ENCODE measurements at places on chromosomes 12 and 14.
A peak's percentile ranks its signal among the peaks of the same experiment; 100 is the strongest.

GRCh38 chr14:25400607-25401206 lies 350.8 kb upstream of the STXBP6 start:
- no peak for DNase-seq

DNA sequence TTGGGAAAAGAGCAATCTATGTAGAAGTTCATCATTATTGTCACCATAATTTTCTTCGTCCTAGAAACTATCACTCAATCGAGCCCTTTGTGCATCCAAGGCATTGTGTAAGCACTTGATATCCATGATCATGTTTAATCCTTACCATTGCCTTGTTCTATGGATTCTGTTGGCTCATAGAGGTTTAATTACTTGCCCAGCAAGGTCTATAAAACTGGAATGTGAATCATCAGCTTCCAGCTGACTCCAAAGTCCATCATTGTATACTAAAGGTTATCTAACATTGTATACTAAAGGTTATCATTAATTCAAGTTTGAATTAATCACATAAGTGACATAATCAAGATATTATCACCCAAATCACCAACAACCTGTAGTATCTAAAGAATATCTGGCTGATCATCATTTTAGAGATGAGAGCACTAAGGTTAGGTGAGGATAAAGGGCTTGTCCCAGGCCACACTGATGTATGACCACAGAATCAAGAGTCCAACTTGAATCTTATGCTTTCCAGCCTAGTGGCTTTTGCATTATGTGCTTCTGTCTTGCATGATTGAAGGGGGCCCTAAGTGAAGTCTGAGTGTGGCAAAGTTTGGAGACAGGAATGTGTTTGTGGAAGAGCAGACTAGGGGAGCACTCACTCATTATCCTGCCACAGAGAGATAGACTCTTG lies 188.1 kb downstream of the ANO4 start:
- DNase-seq = no peak

DNA sequence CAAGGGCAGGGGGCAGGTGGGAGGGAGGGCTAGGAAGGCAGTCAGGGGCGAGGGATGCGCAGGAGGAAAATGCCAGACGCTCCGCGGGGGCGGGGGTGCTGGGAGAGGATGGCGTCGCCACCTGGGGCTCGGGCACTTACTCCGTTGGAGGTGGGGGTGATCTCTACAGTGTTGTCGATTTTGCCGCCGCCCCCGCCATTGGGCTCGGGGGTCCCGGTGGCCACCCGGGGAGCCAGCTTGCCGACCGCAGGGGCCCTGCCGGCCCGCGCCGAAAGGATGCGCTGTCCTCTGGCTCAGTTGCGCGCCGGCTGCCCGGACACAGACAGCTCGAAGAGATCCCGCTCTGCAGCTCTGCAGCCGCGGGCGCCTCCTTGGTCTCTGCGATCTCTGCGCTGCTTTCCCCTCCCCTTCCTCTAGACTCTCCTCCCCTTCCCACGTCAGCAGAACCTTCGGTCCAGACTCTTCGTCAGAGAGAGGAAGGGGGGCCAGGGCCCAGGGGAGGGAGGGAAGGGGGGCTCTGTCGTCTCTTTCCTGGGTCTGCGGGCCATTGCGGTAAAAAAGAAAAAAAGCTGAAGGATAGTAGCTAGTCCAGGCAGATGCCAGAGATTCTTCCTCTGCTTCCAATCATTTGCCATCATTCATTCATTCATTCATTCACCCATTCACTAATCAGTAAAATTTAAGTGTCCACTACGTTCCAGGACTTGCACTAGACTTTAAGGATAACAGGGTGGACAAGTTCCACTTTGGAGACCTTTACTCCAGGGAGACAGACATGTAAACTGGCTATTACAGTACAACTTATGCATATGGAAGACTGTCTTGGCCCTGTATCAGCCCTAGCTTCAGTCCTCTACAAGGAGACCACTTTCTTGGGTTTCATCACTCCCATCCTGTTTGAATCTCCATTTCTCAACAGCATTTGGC lies at the start of gene SLC22A17:
Gene SLC22A17 (minus strand): TSS at position 382 of the 927 bp plus-strand sequence.
- peak; percentile 54 for DNase-seq

DNA sequence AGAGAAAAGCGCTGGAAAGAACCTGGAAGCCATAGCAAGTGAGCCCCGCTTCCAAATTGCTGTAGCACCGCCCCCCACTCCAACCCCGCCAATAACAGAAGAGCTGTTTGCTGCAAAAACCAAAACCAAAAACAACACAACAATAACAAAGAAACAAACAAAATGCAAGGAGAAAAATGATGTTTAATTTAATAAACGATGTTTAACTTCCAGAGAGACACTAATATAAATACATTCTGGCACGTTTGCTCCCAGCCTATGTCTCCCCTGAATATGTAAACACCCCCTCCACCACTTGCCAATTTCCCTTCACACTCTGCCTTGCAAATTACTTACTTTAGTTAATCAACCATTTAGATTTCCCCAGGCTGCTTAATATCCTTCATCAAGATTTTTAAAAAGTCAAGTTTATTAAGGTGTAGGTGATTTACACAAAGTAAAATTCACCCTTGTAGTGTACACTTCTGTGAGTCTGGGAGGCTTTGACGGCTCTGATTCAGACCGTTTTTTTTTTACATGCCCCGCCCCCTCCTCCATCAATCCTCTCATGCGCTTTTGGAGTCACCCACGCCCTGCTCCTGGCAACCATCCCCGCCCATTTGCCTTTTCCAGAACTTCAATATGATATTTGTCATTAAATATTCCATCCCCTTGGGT lies 482 bp upstream of the IFI27L2 start:
- peak; percentile 14 for DNase-seq

- DNase-seq = no peak
Observed at GRCh38 chr14:65318636-65319506, 93.7 kb upstream of the FUT8 start.

DNA sequence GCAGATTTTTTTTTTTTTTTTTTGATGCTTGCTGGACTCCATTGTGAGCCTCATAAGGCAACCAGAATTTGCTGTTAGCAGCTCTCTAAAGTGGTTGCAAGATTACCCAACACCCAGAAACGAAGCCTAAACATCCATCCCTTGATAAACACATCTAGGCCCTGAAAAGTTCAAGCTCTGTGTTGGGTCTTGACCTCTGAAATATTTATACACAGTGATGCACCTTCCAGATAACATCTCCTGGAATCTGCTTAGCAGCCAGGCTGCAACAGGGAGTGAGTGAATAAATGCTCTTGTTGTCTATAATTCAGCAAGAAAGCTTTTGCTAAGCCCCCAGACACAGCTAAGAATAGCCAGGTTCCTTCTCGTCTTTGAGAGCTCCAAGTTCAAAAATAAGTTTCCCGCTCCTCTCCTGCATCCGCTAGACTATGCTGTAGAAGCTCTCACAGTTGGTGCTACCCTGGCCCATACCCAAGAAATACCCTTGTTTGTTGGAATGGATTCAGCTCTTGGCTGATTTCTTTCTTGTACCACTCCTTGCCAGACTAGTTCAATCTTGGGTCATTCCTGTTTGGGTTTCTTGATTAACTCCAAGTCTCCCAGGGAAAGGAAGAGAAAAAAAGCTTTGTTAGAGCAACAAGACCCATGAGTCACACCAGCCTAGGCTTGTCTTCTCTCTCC lies 610.6 kb upstream of the TBX3 start:
- no peak for DNase-seq

GRCh38 chr12:51275088-51275487 lies 4.9 kb upstream of the SMAGP start:
- no peak for DNase-seq

- DNase-seq = peak; percentile 90
Observed at GRCh38 chr14:45134051-45134958, at the start of gene FKBP3. TSS of gene FKBP3 (minus strand) at chr14:45134481. CDS start at chr14:45134456, 25 bp downstream.

- DNase-seq = no peak
Observed at GRCh38 chr12:6205144-6205539, 4.9 kb downstream of the CD9 start.

DNA sequence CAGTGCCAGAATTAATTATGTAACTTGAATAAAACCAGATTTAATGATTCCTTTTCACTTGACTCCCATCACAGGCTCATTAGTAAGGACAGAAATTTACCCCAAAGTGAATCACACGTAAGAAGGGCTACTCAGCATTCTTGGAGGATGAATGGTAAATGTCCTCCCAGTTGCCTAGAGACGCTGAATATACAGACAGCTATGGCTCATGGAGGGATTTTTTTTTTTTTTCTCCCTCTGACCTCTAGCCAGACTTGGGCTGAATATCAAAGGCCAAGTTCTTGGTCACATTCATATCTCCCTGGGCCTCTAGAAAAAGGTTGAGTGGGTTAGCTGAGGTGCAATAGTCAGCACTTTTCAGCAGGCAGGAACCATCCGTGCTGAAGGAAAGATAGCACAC lies 77.5 kb downstream of the PHLDA1 start:
- no peak for DNase-seq

DNA sequence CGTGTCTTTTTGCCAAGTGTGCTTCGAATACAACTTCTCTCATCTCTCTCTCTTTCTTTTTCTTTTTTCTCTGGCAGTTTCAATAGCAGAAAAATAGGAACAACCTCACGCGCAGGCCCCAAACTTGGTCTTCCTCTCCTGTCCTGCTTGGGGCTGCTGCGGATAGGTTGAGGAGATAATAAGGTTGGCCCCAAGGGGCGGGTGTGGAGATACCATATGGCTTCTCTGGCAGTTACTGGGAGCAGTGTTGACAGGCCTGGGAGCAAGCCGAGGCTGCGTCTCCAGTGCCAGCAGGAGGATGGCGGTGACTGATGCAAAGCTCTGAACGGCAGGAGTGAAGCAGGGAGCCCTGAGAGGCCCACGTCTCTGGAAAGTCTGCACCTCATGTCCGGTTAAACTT lies 89.5 kb upstream of the MANSC4 start:
- no peak for DNase-seq

DNA sequence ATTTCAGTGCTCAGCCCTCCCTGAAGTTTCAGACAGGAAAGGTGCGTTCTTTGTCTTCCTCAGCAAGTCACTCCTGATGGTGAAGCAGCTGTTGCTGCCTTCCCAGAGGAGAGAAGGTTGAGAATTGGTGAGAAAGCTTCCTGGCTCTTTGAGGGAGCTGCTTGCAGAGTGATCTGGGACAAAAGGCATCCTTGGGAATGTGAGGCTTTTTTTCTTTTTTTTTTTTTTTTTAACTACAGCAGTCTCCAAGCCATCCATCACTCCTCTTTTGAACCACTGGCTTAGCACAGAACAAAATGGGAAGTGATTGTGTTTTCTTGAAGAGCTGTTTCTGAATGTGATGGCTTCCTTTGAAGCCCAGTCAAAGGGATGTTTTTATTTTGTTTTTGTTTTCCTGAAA lies 120.4 kb upstream of the LRIG3 start:
- no peak for DNase-seq

DNA sequence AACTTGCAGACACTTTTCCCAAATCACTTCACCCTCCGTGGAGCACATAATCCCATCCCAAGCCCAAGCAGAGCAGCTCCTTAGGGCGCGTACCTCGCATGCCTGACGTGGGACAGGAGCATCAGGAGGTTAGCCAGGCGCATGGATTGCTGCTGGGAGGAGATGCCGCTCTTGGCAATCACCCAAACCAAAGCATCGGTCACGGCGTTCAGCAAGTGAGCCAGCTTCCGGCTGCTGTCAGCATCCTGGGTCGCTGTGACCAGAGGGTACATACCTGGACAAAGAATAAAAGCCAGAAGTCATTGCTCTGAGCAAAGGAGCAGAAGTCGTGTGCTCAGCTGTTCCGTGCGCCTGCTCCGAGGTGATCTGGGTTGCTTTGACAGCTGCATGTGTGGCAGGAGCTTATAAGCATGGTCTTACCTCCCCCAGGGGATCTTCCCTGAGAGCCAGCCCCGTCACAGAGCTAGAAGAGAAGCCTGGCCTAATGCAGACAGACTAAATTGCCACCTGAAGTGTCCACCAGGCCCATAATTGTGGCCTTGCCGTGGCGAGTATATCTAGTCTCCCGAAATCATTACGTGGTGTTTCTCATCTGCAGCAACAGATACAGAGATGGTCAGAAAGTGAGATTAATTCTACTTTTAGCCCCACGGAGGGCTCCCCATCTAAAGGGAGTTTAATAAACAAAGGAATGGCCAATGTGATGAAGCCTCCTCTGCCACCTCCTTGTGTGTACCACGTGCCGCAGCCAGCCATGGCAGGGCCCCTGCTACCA lies 59.1 kb downstream of the ESR2 start:
- no peak for DNase-seq

DNA sequence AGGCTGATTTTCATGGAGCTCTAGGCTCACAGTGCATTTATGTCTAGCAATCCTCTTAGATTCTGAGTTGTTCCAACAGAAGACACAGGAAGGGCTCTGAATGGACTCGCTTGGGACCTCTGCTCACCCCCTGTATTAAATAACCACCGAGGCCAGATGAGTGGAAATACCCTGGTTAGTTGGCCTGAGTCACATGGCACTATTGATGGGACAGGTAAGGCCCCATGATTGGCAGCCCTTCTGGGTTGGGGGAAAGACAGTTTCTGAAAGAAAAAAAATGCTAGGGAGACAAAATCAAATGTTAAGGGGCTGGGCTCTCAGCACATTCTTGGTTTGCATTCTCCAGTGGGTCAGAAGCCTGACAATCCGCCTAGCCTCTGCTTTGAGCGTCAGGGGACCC lies 14.8 kb downstream of the DGLUCY start:
- DNase-seq = no peak

DNA sequence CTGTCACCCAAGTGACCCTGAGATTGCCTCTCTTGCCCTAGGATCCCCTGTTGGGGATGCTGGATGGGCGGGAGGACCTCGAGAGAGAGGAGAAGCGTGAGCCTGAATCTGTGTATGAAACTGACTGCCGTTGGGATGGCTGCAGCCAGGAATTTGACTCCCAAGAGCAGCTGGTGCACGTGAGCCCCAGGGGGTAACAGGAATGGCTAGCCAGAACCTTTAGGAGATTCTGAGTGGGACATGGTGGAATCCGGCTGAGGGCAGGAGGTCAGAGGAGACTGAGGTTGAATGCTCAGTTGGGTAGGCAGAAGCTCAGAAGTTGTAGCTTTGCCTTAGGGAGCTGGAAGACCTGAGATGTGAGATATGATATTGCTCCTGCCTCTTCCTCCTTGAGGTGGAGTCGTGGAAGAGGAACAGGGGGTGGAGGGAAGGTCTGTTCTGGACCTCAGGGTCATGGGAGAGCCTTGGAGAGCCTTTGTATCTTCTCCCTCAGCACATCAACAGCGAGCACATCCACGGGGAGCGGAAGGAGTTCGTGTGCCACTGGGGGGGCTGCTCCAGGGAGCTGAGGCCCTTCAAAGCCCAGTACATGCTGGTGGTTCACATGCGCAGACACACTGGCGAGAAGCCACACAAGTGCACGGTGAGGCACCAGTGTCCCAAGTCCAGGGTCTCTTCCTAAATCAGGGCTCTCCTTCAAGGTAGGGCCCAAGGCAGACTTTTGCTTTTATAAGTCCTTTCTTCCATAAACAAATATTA lies 6.3 kb downstream of the GLI1 start:
- no peak for DNase-seq

DNA sequence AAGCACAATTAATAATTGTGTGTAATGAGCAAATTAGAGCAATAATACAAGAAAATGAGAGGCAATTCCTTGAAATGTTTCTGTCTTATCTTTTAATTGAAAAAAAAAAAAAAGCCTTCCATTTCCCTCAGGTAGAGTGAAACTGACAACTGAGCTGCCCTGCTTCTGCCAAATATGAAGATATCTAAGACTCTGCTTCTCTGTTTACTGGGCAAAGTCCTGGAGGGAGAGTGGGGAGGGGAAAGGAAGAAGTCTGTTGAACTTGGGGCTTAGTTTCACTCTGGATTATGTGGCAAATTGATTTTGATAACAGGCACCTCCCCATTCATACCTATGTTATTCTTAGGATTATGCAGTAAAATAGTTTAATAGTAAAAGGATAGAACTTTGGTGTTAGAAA lies 364.9 kb downstream of the NRXN3 start:
- no peak for DNase-seq

- no peak for DNase-seq
Observed at GRCh38 chr14:70789361-70789760, 20.0 kb downstream of the MAP3K9 start.
